Fibroblast of lung (primary cell): ENCODE measurements at places on chromosomes 12 and 14. TPM values are rescaled to one million over a fixed set of nuclear protein-coding genes. Genes with fewer than 3 reads are reported as not detected.

DNA sequence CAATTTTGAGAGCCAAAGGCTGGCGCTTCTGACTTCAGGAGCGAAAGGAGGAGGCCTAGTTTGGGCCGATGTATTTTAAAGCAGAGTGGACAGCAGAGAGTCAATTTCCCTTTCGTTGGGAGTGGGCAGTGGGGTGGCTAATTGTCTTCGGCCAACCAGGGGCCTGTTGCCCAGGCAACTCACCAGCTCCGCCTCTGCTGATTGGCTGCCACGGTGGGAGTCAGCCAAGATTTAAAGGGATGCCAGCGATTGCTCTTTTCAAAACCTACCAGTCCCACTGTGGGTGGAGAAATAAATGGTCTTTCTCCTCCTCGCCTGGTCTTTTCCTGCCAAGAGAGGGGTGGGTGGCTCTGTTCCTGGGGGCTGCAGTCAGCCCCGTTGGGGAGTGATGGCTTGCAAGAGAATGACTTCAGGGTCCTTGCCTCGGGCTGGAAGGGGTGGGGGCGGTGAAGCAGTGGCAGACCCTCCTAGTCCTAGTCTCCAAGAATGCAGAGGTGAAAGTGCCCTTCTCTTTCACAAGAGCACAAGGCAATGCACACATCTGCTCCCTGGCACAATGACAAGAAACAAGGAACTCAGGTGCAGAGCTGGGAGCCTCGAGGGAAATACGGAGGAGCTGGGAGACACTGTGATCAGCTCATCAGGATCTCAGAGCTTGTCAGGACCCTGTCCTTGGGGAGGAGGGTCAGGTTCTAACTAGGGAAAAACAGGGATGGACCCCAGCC, 37.7 kb downstream of the RASAL1 start:
- no peak overlapping the region for H3K27ac ChIP-seq
- H3K4me3 ChIP-seq, result no peak overlapping the region
- no peaks in the 10 kb centered on the region for H3K27me3 ChIP-seq
- H3K4me1 ChIP-seq, result no peaks in the 10 kb centered on the region

- peaks cover 7% of the 10 kb centered on the region for H3K4me1 ChIP-seq
- H3K4me3 ChIP-seq, result no peak overlapping the region
- no peaks in the 10 kb centered on the region for H3K27me3 ChIP-seq
- no peaks in the 10 kb centered on the region for H3K36me3 ChIP-seq
- H3K27ac ChIP-seq, result no peak overlapping the region
Observed at GRCh38 chr12:64679487-64680001, 69.2 kb downstream of the RASSF3 start.

DNA sequence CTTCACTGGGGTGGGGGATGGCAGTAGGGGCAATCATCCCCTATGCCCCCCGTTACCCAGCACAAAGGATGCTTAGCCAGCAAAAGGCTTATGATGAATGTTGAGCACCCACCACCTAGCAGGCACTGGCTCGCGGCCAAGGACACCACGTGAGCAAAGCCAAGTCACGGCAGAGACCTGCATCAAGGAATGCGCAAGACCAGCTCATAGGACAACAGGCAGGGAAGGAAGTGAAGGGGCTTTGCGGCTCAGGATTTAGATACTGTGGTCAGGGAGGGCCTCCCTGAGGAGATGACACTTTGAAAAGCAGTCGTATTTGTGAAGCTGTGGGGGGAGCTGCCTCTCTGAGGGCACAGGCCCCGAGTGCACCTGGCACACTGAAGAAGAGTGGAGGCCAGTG, 32.8 kb downstream of the SH2B3 start:
- no peaks in the 10 kb centered on the region for H3K27me3 ChIP-seq
- peak overlapping the region; percentile 30 for H3K27ac ChIP-seq
- H3K4me3 ChIP-seq, result no peak overlapping the region
- H3K36me3 ChIP-seq, result peaks cover 7% of the 10 kb centered on the region

GPR132 gene
- total RNA-seq, result 0.17 and 0.26 TPM in 2 replicates
